ENCODE measurements at places on chromosomes 12 and 14. TPM values are rescaled to one million over a fixed set of nuclear protein-coding genes. Genes with fewer than 3 reads are reported as not detected.
A peak's percentile ranks its signal among the peaks of the same experiment; 100 is the strongest.

- no peak for DNase-seq
Measured at GRCh38 chr12:50677858-50678257, 86.0 kb upstream of the ATF1 start.

GRCh38 chr12:110966081-110966760 is 45.8 kb upstream of the MYL2 start:
- no peak for DNase-seq

DNA sequence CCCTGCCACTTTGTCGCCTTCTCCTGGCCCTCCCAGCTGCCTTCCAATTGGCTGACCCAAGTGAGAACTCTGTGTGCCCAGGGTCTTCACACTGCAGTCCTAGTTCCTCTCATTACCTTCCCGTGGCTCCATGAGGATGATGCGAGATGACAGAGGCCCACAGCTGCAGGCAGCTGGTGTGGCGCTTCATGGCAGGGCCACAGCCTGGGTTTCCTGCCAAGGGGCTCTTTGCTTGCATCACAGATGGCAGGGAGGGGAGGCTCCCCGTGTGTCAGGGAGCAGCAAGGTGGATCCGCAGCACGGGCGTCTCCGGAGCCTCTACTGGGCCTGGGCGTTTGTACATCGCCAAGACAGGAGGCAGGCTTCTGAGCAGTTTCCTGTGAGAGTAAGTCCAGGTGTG is 28.9 kb downstream of the DEGS2 start:
- no peak for DNase-seq

- no peak for DNase-seq
Measured at GRCh38 chr14:90681929-90682328, 134.3 kb downstream of the TTC7B start.

- no peak for DNase-seq
Measured at GRCh38 chr12:101946233-101946611, 68.8 kb downstream of the DRAM1 start.

DNA sequence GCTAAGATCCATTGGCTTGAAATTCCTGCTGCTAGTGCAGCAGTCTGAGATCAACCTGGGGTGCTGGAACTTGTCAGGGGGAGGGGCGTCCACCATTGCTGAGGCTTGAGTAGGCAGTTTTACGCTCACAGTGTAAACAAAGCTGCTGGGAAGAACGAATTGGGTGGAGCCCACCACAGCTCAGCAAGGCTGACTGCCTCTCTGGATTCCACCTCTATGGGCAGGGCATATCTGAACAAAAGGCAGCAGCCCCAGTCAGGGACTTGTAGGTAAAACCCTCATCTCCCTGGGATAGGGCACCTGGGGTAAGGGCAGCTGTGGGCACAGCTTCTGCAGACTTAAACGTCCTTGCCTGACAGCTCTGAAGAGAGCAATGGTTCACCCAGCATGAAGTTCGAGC is 191.7 kb downstream of the ALG10B start:
- no peak for DNase-seq

DNA sequence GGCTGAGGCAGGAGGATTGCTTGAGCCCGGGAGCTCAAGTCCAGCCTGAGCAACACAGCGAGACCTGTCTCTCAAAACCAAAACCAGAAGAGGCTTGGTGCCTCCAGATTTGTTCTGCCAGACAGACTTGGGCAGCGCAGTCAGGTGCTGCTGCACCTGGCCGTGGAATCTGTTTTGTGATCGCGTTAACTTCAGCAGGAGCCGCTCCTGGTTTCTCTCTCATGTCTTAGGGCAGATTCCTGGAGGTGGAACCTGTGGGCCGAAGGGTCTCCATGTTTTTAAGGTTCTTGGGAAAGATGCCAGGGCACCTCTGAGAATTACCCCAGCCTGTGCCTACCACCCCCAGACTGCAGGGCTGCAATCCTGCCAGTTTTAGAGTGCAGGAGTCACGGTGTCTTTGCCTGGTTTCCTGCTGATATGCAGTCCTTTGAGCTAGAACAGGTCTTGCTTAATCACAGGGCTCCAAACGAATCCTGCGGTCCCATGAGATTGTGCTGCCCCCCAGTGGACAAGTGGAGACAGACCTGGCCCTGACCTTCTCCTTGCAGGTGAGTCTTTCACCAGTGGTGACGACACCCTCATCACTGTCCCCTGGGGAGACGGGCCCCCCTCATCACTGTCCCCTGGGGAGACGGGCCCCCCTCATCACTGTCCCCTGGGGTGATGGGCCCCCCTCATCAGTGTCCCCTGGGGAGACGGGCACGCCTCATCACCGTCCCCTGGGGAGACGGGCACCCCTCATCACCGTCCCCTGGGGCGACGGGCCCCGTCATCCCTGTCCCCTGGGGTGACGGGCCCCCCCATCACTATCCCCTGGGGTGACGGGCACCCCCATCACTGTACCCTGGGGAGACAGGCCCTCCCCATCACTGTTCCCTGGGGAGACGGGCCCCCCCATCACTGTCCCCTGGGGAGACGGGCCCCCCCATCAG is 37.6 kb downstream of the PACS2 start:
- DNase-seq, result peak; percentile 79

GRCh38 chr12:51295651-51296050 is 25.4 kb upstream of the SMAGP start:
- DNase-seq, result no peak

DNA sequence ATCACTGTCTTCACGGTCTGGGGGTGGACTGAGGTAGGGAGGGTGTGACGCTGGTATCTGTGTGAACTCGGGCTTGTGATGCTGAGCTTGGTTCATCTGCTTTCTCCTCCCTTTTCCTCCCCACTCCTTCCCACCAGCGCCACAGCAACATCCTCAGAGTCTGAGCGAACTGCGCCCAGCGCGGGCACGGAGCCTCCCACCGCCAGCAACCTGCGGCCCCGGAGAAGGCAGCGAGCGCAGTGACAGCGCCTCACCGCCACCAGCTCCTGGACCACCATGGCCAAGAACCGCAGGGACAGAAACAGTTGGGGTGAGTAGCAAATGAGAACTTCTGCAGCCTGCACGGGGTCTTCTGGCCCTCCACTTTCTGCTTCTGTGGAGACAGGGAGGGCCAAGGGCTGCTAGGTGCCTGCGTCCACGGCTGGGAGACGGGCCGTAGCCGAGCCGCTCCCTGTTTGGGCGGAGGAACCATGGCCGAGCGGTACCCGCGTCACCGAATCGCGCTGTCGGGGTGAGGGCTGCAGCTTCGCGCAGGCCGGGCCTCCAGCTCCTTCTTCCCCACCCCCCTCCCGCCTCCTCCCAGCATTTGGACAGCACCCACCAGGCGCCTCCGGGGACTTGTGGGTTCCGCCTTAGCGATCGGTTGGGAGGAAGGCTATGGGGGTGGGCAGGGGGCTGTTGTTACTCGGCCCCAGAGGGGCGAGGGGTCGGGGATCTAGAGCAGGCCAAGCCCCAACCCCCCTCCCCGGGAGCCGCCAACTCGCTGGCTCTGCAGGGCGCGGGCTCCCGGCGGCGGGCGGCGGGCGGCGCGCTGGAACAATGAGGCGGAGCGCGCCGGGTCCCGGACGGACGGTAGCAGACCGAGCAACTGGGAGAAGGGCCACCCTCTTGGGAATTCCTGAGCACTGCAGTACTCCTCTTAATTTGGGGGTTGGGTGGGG is at the start of gene ATL1:
ATL1 (plus strand) TSS at position 156 of the 941 bp plus-strand sequence; CDS start at position 277, 121 bp downstream.
- peak; percentile 59 for DNase-seq

- no peak for DNase-seq
Measured at GRCh38 chr12:101806265-101806664, 24.5 kb downstream of the GNPTAB start.

DNA sequence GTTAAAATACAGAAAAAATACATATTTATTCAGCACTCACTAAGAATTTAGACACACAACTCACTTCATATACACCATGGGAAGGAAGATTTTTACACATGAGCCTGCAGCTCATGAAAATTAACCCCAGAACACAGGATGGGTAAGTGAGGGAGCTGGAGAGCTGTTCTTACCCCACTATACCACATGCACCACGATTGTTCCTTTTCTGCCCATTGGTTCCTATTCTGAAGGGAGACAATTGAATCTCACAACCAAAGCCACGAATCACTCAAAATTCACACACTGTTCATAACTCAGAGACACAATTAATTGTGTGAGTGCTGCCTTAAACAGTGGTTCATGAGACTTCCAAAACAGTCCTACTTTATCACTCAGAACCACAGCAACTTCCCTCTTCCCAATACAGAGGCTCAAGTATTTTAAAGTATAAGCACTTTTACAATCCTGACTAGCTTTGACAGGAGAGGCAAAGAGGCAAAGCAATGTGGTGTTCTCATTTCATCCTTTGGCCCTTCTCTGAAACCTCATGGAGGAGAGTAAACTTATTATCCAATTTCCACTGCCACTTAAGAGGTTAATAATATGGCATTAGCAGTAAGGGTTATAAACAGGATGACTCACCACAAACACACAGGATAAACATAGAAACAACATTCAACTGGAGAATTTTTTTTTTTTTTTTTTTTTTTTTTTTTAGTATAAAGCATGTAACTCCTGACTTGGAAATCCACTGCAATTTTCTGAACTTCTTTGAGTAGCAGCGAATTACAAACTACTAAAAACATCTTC is 59.5 kb downstream of the ITPR2 start:
- DNase-seq, result no peak

DNA sequence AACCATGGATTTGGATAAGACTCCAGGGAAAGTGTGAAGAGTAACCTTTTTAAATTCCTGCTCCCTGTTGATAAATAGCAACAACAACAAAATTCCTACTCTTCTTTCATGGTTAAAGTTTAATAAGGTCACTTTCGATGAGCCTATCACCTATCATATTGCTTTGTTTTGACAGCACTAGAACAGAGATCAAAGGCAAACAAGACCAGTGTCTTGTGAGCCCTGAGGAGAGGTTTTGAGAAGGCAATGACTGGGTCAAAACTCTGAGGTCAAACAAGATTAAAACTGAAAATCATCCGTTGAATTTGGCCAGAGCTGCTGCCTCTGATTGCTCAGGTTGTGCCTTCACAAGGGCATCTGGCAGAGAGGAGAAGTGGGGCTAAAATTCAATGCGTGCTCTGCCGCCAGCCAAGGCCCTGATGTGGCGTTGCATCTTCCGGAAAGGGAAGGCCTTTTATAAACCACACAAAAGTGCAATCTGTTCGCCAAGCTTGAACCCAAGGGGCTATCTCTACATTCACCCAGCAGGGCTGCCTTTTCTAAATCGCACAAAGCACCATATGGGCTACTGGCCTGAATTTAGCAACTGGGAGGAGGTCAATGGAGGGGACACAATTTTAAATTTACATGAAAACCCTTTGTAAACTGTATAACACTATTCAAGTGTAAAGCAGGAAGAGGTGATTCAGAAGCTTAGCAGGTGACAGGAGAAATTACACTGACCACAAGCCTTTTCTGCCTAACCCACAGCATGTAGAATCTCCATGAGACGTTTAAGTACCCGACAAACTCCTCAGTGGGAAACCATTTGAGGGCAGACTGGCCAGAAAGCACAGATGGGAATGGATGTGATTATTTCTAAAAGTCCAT is 140.8 kb downstream of the DAD1 start:
- DNase-seq, result no peak

DNA sequence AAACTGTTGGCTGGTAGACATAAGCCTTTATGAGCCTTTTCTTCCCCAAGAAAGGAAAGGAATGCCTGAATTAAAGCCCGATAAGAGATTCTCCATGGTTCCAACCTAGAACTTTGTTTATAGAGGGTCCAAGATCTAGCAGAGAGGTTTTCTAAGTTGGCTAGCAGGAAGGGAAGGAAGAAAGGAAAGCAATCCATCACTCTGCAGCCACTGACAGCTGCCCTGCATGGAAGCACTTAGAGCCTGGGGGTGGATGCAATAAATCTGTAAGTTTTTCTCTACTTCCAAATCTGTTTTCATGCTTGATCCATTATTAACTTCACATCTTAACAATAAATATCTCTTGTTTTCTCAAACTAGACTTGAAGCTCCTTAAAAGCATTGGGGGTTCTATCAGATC is 224.4 kb downstream of the KSR2 start:
- DNase-seq, result no peak

DNA sequence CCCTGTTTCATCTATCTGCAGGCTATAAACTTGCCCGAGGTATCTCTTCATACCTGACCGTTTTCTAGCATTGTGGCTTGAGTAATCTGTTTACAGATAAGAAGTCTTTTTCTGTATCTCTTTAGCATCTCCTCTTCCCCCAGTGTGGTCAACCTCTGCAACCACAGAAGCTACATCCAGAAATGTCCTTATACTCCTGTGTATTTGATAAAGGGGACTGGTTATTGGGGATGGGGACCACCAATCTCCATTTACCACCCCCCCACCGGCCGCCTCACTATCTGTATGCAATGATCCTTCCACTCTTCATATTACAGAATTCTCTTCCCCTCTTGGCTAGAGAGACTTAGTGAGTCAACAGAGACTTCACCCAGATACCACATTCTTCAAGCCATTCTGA is 3.4 kb upstream of the RPAP3 start:
- DNase-seq, result no peak

DNA sequence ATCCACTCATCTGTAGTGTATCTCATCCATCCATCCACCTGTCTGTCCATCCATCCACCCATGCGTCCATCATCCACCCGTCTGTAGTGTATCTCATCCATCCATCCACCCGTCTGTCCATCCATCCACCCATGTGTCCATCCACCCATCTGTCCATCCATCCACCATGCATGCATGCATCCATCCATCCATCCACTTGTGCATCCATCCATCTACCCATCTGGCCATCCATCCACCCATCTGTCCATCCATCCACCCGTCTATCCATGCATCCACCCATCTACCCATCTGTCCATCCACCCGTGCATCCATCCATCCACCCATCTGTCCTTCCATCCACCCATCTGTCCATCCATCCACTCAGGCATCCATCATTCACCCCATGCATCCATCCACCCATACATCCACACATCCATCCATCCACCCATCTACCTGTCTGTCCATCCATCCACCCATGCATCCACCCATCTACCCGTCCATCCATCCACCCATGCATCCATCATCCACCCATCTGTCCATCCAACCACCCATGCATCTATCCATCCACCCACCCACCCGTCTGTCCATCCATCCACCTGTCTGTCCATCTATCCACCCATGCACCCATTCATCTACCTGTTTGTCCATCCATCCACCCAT is 28.5 kb downstream of the FBRSL1 start:
- DNase-seq, result no peak

The RNF212B gene
- 1.4 TPM for polyA plus RNA-seq

The RAB21 gene
- polyA plus RNA-seq, result 73.7 TPM

The SIX1 gene
- 12.4 TPM for polyA plus RNA-seq

The PRICKLE1 gene
- 50.8 TPM for polyA plus RNA-seq

The PGF gene
- 6.9 TPM for polyA plus RNA-seq

The INSM2 gene
- not detected for polyA plus RNA-seq

The FAM186B gene
- polyA plus RNA-seq, result 0.76 TPM

The BAG5 gene
- 35.8 TPM for polyA plus RNA-seq

The TTC8 gene
- polyA plus RNA-seq, result 36.8 TPM

The CCDC184 gene
- polyA plus RNA-seq, result 0.24 TPM

The TXNDC16 gene
- 24.7 TPM for polyA plus RNA-seq

The MYL6B gene
- 176 TPM for polyA plus RNA-seq
